ENCODE measurements at places on chromosomes 4 and X.

DNA sequence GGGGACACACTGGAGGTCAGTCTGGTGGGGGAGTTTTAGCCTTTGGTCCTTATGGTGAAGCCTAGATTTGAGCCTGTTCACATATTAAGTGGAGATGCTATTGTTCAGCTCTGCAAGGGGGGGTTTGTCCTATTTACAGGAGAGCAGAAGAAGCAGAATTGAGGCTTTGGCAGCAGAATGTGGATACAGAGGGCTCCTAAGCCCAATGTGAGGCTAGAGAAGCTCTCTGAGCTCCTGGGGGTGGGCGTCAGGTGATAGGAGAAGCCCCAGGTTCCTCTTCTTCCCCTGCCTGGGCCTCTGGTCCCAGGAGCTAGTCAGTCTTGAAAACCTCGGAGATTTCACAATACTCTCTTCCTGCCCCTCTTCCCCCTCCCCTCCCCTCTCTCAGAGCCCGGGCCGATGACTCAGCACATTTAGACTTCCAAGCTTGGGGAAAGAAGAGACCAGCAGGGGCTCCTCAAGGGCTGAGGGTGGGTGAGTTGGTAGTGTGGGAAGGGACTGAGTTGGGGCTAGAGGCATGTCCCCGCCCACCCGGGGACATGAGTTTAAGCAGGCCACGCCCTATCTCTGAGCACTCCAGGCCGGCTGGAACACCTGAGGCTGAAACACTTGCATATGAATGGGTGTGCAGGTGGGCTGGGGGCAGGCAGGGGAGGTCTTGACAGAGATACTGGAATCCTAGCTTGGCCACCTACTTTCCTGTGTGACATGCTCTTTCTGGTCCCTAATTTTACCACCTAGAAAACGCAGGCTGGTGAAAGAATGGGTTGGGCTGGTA lies 3.4 kb downstream of the TFE3 start:
- DNase-seq = peak; percentile 63

- DNase-seq = no peak
Observed at GRCh38 chr4:143313521-143313920, 23.2 kb upstream of the GAB1 start.

DNA sequence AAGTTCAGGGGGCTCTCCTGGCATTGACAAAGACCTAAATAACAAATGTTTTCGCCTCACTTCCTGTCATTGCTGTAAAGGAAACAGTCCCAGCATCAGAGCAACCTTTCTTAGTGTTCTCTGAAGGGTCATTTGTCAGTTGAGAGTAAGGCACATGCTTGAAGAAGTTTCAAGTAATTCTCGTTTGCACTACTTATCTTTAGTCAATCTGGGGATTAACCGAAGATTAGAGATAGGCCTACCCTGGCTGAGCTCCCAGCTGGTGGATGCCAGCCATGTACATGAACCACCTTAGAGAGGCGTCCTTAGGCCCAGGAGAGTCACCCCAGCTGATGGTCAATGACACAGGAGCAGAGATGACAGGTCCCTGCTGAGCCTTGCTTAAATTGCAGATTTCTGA lies 189.9 kb upstream of the PGRMC2 start:
- DNase-seq = no peak

GRCh38 chr4:71293705-71294104 lies 45.1 kb upstream of the SLC4A4 start:
- DNase-seq = no peak

GRCh38 chr4:170229006-170229405 lies 139.2 kb upstream of the AADAT start:
- DNase-seq = no peak

DNA sequence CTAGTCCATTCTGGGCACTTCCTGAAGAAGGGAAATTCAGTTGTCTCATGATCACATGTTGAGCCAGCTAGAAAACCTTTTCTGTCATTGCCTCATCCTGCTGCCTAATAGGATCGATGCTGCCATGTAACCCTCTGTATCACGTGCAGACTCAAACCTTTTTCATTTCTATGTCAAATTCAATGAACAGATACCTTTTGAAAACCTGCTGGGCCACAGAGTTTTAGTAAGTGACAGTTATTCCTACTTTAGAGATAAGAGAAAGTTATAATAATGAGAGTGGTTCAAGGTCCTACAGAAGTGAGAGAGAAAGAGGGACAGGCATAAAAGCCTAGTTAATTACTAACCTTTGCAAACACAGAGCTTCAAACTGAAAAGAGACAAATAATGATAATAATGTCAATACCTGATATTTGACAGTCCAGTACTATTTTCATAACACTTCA lies 46.0 kb downstream of the MAOA start:
- no peak for DNase-seq

- peak; percentile 2 for DNase-seq
Observed at GRCh38 chr4:8745826-8746225, 125.8 kb downstream of the HMX1 start.

DNA sequence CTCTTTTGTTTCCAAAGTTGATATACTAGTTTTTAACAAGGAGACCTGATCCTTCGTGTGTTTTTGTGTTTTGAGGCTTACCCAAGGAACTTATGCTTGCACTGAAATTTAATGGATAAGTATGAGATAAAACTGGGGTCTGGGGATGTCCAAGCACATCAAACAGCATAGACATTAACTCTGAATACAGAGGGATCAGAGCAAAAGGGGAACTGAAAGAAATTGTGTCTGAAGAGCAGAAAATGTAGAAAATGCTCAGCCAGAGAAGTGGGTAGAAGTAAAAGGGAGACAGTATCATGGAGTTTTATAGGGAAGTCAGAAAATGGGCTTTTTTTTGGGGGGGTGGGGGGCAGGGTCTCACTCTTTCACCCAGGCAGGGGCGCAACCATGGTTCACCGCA lies 695.4 kb downstream of the ARAP2 start:
- DNase-seq = no peak

- no peak for DNase-seq
Observed at GRCh38 chr4:144709793-144710525, 64.0 kb downstream of the HHIP start.

- DNase-seq = no peak
Observed at GRCh38 chr4:71026086-71026485, 32.6 kb downstream of the DCK start.
